Esophagus mucosa (tissue), 1 donor: ENCODE measurements at places on chromosomes 2 and 18. TPM values are rescaled to one million over a fixed set of nuclear protein-coding genes. Genes with fewer than 3 reads are reported as not detected.

DSG4 gene
- not detected for total RNA-seq

GRCh38 chr2:89845532-89845931 lies 1154.1 kb downstream of the RPIA start:
- no peak for ATAC-seq

- no peak for ATAC-seq
These were observed 98.1 kb downstream of the PLB1 start for GRCh38 chr2:28594000-28594331.

DNA sequence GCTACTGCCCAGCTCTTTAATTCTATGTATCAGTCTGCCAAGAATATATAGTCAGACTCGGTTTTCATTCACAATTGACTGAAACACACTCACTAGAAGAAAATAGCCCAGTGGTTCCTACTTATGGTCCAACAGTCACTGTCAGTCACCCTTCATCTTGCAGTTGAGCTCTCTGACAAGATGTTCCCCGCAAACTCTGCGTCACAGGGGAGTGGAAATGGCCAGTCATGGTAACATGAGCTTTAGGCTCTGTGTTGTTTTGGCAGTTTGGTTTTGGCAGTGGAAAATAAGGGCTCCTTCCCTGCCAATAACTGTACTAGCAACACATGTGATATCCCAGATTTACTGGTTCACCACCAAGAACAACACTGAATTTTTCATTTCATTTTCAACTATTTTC lies 122.5 kb downstream of the PRPF40A start:
- ATAC-seq = no peak

DNA sequence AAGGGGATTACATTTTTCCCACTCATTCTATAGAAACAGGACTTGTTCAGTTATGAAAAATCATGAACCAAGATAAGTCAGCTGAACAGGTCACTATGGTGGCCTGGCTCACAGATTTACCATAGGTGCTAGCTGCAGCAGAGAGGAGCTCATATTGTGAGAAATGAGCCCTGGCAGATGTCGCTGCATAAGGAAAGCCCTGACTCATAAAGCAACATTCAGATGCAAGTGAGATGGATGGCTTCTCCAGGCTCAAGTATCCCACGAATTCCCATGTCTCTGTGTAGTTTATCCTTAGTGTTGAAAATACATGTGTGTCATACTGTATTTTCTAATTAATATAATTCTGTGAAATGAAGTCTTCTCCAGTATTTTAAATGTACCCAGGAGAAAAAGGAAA lies 115.0 kb upstream of the LHCGR start:
- no peak for ATAC-seq

GRCh38 chr2:19207452-19207851 lies 151.0 kb downstream of the OSR1 start:
- no peak for ATAC-seq
